Activated T-helper 1 cell treated with Interleukin-2 at 50 U/mL for 16 hours (primary cell): ENCODE measurements at places on chromosomes 12 and 14.

GRCh38 chr12:67315661-67316060, 46.5 kb downstream of the CAND1 start:
- no peak for DNase-seq

DNA sequence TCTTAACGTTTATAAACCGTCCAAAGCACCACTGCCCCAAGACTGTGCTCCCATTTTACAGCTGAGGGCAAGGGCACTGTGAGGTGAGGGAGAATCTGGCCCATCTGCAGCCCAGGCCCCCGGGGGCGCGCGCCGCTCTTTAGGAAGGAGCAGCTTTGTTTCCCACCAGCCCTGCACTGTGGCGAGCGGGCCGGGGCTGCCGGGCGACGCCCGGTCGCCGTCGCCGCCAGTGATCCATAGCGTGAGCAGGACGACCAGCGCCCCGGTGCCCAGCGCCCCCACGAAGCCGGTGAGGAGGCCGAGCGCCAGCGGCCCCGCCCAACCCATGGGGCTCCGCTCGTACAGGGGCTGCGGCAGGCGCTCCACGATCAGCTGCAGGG, 34.6 kb downstream of the FIGNL2 start:
- no peak for DNase-seq

GRCh38 chr14:27315947-27316346, 718.1 kb upstream of the NOVA1 start:
- no peak for DNase-seq

DNA sequence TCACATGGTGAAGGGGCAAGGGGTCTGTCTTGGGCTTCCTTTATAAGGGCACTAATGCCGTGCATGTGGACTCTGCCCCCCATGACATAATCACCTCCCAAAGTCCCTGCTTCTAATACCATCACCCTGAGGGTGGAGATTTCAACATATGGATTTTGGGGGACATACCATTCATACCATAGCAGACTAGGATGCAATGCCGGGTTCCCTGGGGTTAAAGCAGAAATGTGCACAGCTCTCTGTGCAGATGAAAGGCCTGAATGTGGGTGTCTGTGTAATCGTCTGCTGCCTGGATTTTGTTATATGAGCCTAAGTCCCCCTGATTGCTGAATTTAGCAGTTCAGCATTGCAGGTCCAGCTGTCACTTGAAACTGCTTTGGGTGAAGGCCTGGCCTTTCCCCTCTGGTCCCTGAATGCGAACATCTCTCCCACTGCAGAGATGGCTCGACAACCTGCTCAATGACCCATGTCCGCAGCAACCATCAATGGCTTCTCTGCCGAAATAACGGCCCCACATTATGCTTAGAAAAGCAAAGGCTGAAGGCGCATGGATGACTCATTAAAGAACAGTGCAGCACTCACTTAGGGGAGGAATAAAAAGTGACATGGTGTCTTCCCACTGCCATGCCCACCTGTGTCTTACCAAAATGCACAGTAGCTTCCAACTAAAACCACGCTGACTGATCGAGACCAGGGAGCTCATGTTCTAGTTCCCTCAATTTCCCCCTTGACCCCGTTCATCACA, 286.3 kb downstream of the DPF3 start:
- DNase-seq = no peak

- peak; percentile 20 for DNase-seq
Observed at GRCh38 chr14:21917699-21918436, 244.2 kb upstream of the OR4E1 start.

DNA sequence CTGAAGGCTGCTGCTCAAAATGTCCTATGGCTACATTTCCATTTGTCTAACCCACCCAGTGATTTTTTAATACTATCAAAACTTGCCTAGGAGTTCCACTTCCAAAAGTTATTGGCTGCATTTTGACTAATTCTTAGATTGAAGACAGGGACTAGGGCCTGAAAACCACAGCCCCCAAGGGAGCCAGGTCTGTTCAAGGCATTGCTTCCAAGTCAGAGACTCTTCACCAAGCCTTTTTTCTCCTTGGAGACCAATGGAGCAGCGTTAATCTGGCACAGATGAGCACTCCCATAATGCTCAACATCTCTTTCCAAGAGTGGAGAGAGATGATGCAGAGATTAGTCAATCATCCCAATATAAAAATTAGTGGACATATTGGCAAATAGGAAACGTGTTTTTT, 112.5 kb upstream of the HIF1A start:
- no peak for DNase-seq

GRCh38 chr14:94292872-94293577, at the start of gene SERPINA10:
Gene SERPINA10 (minus strand): TSS chr14:94293268. CDS start chr14:94290593, 2,675 bp downstream.
- DNase-seq = no peak

DNA sequence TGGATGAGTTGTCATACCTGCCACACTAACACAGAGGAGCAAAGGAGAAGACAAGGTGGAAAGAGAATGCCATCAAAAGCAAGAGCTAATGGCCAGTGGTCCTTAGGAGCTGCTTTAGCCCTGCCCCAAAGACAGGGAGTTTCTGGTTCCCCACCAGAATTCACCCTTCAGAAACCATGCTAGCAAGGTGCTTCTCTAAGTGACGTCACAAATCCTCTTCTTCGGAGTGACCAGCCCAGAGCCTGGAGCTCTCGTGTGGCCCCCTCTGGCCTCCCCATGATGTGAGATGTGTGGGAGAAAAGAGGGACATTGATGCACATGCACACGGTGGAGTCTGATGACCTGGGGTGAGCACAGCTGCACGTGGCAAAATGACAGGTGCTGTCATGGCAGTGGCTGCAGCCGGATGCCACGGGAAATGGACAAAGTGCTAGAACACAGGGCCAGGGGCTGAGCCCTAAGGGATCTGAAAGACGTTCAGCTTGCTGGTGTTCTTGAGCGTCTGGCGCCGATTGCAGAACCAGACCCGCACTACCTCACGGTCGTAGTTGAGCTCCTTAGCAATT, 16.9 kb upstream of the TFCP2 start:
- DNase-seq = no peak

GRCh38 chr14:83994020-83994419, 1535.9 kb upstream of the FLRT2 start:
- DNase-seq = no peak

DNA sequence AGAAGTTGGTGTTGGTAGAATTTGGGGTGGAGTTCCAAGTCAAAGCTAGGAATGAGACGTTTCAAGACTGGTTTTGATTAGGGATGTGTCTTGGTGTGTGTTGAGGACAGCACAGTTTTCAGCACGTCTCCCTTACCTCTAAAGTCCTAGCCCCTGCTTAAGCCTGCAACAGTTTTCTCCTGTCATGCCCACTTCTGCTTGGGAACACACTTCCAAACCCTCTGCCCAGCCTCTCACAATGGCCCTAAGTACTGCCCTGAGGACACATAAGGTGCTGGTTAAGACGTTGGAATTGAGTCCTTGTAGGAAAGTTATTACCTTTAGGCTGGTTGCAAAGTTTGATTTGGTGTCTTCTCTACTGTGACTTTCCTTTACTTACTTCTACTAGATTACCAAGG, 710 bp upstream of the BMAL2 start:
- DNase-seq = no peak

DNA sequence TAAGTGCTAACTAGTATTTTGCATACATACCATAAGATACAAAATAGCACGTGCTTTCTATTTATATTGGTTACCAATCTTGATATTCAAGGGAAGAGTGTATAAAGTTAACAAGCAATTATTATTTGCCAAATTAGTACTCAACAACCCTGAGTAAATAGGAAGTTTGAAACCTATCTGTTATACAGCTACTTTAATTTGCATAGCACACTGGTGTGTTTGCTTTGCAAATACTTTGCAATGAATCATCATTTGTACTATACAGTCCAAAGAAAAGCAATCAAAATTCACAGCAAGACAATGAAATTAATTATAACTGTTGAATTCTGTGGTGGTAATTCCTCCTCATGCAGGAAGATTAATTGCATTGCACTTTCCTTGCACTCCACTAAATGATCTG, 469.1 kb downstream of the PRKD1 start:
- DNase-seq = no peak

GRCh38 chr12:3077572-3078081, 448 bp downstream of the TSPAN9 start:
- no peak for DNase-seq

GRCh38 chr12:56941299-56942017, 7.2 kb upstream of the SDR9C7 start:
- DNase-seq = no peak

DNA sequence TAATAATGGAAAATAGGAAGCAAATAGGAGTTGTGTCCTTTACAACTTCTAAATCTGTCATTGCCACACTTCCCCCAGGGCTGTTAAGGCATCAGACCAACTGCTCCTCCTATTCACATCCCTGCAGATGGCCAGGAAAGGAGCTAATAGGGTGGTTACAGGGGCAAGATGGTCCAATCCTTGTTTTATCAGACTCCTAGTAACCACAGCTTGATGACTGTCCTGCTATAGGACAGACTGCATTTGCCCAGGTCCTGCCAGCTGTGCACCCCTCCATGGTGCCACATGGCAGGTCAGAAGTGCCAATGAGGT, 10.9 kb upstream of the KRT2 start:
- DNase-seq = no peak

- DNase-seq = no peak
Observed at GRCh38 chr12:50985322-50985721, 33.0 kb downstream of the HIGD1C start.

- DNase-seq = no peak
Observed at GRCh38 chr14:68711561-68712309, 81.1 kb downstream of the ZFP36L1 start.

DNA sequence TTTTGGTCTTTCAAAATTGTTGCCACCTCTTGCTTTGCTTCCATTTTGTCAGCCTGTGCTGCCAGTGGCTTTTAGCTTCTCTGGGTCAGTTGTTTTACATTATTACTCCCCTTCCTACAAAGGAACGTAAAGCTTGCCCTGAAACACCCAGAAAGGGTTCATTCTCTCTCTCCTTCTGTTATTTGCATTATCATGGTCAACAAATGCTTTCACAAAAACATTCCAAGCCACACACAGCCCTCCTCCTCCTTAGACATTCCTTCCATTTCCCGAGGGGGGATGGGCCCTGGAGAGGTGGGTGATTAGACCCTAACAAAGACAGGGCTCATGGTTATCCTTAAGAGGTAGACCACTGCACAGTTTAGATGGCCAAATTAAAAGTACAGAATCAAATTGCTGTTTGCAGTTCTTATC, 60.4 kb upstream of the SINHCAF start:
- no peak for DNase-seq

- DNase-seq = no peak
Observed at GRCh38 chr14:95363468-95363954, 43.8 kb upstream of the CLMN start.

DNA sequence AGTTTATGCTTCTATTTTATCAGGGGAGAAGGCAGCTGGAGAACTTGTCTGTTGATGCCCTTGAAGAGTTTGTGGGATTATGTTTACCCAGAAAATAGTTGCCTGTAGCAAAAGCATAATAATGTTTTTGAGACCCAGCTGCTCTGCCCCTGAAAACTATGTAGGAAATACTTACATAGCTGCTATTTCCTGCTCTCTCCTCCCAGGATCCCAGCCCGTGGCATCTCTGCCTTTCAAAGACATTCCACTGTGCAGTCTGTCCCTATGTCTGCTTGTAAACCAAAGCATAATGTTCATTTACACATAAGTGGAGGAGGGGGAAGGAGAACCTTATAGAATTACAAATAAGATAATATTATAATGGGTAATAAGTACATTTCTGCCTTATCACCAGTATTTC, 198.7 kb downstream of the SYT1 start:
- DNase-seq = no peak

DNA sequence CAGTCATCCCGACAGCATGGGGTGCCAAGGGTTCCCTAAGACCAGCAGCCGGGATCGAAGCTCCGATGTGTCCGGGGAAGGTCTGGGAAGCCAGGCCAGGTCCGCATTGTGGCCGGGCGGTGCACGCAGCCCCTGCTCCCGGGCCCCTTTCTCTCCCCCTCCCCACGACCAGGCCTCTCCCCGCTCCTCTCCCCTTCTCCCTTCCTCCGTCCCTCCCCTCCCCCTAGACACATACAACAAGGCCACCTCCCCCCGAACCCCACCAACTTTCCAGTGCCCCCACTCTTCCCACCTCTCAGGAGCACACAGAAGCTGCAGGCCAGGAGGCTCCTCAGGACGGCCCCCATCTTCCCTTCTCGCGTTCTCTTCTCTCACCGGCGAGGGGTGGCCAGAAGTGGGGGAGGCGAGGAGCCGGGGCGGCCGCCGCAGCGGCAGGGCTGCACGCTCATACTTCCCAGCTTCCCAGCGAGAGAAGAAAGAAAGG, 413 bp downstream of the LRP6 start:
- DNase-seq = no peak

GRCh38 chr12:85866986-85867776, 6.9 kb upstream of the NTS start:
- no peak for DNase-seq

DNA sequence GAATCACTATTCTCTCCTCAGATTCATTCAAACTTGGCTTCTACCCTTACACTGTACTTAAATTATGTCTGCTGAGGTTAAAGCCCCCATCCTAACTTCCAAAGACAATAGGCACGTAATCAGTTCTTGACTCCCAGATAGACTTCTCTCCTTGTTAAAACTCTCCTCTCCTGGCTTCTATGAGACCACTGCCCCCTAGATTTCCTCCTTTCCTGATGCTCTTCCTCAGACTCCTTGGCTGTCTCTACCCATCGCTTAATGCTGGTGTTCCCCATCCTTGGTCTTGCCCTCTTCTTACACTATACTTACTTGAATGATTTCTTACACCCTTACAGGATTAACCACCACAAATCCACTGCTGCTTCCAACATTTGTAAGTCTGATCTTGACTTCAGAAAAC, 32.8 kb downstream of the TC2N start:
- no peak for DNase-seq

DNA sequence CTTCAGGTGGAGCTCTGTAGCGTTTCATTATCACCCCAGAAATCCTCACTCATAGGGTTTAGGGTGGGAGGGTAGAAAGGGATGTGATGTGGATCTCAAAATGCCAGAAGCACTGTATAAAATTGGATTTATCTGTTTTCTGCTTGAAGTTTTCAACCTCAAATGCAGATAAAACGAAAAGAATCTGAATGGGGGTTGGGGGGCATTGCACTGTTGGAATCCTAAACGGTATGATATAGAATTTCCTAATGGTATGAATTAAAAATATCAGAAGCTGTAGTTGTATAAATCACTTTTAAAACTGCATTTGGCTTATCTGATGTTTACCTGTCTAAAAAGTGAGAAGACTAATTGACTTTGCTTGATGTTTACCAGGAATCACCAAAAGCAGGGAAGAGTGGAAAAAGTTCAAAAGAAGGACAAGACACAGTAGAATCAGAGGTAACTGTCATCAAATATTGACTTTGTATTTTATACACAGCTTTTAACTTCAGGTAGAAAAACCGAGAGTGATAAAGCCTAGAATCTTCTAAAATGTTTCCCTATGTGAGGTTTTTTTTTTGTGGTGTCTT, 1.1 kb downstream of the PPP2R5C start:
- no peak for DNase-seq

DNA sequence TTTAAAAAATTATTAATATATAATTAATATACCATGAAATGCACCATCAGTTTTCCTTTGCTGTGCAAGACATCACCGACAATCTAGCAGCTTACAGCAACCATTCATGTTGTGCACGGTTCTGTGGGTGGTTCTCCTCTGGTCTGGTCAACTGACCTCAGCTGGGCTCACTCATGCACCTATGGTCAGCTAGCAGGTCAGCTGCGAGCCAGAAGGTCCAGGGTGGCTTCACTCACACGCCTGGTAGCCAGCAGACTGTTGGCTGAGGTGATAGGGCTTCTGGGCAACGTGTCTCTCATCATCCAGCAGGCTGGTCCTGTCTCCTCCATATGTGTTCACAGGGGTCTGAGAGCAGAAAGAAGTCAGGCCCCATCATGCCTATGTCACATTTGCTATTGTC, 210.4 kb downstream of the KIF26A start:
- DNase-seq = no peak

- DNase-seq = no peak
Observed at GRCh38 chr12:21818627-21819026, 44.1 kb upstream of the KCNJ8 start.
